DMS79 (cell line): ENCODE measurements at places on chromosomes 2 and 18.
A peak's percentile ranks its signal among the peaks of the same experiment; 100 is the strongest.

GRCh38 chr2:79084495-79085135 lies 3.2 kb downstream of the REG1B start:
- no peak for DNase-seq

DNA sequence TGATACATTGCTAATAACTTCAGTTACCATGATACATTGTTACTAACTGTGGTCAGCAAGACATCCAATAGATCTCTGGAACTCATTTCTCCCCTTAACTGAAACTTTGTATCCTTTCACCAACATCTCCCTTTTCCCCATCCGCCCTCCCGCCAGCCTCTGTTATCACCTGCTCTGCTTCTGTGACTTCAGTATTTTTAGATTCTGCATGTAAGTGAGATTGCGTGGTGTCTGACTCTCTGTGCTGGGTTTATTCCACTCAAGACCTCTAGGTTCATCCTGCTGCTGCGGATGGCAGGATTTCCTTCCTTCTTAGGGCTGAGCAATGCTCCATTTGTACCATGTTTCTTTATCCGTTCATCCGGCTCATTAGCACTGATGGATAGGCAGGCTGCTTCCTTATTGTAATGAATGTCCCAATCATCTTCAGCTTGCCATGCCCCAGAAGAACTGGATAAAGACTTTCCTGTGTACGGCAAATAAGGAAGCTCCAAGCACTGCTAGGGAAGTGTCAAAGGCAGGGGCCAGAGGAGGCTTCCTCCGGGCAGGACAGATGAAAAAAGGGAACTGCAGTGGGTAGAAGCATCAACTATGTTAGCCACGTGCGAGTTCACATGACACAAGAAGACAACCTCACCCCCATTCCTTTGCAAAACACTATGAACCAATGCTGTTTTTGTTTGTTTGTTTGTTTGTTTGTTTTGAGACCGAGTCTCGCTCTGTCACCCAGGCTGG lies 113.4 kb downstream of the EIPR1 start:
- no peak for DNase-seq

DNA sequence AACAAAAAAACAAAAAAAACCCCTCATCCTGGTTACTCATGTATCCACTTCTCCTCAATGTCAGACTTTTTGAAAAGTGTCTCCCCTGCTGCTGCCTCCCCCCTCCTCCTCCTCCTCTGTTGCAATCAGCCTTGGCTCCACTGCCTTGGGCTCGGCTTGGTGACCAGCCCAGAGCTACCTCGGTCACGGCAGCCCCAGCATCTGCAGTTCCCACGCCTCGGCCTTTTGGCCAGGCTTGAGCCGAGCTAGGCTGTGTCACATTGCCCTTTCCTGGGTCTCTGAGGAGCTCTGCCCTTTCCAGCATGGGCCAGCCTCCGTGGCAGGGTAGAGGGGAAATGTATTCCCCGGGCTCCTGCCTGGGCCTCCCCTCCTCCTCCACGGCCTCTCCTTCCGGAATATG lies 22.7 kb upstream of the INHBB start:
- no peak for DNase-seq

GRCh38 chr2:84579661-84580060 lies 63.4 kb downstream of the DNAH6 start:
- no peak for DNase-seq

GRCh38 chr2:160201849-160202539 lies 1.9 kb upstream of the ITGB6 start:
- DNase-seq = no peak

- no peak for DNase-seq
Observed at GRCh38 chr2:208252716-208253492, 2.0 kb downstream of the IDH1 start.

DNA sequence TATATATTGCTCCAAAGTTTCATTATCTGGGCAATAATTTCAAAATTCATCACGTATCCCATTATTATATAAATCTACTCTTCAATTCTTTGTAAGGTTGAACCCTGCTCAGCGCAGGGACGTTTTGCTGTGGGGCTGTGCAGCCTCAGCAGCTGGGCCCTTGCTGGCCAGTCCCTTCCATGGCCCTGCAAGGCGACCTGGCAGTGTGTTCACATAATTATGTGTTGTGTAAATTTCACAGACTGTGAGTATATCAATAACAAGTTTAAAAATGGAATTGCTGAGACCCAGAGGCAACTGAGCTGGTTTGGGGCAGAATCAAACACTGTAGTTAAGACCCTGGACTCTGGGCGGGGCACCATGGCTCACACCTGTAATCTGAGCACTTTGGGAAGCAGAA lies 16.1 kb upstream of the MAL start:
- DNase-seq = no peak

DNA sequence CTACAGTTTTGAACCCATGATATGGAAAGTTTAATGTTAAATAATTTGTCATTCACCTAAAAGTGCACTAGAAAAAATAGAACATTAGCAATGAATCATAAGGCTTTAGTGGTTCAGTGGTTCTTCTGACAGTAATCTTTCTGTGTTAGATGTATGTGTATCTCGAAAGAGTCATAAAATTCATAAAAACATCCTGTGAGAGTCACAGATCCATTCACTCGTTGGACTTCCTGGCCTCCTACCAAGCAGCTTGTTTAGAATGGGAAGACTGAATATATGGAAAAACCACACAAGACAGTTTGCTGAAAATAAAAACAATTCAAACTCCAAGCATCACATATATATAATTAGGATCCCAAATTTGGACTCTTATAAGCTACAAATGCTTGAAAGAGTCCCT lies 34.8 kb downstream of the ADNP2 start:
- DNase-seq = no peak

GRCh38 chr18:9869715-9870430 lies 15.9 kb upstream of the TXNDC2 start:
- no peak for DNase-seq

DNA sequence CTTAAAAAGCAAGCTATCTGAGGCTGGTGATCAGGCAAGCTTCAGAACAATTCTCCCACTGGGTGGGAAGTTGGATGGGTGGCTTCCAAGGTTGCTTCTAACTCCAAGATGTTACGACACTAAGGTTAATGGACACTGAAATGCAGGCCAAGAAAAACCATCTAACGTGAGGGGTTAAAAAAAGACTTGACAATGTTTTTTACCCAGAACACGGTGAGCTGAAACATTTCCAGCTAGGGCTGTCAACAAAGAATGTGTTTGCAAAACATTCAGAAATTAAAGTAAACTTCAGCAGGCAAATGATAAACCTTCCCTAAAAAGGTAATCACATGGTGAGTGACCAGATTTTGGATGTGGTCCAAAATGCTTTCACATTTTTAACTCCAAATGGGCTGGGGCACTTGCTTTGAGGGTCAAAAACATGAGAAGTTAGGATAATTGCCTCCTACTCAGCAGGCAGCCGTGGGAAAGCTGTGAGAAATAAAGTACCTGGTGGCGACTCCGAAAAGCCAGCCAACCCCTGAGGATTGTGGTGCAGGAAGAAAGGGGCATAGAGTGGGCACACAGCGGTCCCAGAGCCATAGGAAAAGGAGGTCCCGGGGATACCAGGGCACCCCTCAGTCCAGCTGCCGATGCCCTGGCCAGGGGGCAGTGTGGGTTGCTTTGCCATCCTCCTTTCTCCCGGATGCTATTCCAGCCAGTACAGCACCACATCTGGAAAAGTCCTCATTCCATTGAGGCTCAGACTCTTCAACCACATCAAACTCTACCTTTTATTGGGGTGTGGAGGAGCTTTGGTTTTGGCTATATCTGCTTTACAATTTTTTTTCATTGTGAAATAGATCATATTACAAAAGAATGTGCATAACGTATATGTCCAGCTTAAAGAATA lies 90.0 kb upstream of the ATL2 start:
- no peak for DNase-seq

DNA sequence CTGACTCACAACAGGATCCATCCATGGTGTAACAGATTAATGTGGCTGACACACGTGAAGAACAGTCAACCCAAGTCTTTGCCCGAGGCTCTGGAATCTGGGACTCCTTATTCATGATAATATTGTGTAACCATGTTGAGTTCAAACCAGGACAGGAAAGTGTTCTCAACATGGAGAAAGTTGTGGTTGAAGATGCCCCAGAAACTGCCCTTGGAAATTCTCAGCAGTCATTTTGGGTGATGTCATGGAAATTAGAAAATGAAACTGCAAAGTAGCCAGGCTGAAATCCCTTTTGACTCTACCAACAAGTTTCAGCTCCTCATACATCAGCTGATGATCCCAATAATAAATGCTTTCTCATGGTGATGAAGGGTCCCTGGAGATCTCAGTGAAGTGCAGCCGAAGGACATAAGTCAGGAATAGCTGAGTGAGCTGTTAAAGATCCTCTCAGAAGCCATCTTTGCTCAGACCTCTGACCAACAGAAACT lies 307.7 kb downstream of the TNS1 start:
- no peak for DNase-seq

DNA sequence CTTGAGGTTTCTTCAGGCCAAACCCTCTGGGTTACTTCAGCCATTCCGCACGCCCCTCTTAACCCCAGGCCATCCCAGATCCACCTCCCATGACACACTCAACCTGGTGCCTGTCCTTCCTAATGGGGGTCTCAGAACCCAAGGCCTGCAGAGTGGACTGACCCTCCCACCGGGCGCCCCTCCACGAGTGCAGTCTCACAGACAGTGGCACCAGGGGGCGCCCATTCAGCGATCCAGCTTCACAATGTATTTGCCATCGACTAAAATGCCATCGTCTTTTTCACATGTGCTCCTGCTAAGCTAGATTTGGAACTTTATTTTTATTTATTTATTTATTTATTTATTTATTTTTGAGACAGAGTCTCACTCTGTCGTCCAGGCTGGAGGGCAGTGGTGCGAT lies 38.5 kb downstream of the INPP5D start:
- no peak for DNase-seq

DNA sequence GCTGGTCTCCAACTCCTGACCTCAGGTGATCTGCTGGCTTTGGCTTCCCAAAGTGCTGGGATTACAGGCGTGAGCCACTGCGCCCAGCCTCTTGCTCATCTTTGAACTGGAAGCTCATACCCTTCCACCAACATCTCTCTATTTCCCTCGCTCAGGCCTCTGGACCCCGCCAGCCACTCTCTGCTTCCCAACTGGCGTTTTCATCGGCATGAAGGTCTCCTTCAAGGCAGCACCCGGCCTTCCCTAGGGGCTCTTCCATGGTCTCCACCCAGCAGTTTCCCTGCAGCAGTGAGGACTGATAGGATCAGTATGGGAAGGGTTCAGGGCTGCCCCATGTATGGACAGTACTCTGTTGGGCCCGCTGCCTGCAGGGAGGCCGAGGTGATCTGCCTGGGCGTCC lies 65.8 kb upstream of the HS6ST1 start:
- DNase-seq = no peak

GRCh38 chr2:20178249-20178607 lies 46.7 kb downstream of the SDC1 start:
- DNase-seq = no peak

- DNase-seq = no peak
Observed at GRCh38 chr18:42644729-42645131, 470.8 kb downstream of the RIT2 start.

DNA sequence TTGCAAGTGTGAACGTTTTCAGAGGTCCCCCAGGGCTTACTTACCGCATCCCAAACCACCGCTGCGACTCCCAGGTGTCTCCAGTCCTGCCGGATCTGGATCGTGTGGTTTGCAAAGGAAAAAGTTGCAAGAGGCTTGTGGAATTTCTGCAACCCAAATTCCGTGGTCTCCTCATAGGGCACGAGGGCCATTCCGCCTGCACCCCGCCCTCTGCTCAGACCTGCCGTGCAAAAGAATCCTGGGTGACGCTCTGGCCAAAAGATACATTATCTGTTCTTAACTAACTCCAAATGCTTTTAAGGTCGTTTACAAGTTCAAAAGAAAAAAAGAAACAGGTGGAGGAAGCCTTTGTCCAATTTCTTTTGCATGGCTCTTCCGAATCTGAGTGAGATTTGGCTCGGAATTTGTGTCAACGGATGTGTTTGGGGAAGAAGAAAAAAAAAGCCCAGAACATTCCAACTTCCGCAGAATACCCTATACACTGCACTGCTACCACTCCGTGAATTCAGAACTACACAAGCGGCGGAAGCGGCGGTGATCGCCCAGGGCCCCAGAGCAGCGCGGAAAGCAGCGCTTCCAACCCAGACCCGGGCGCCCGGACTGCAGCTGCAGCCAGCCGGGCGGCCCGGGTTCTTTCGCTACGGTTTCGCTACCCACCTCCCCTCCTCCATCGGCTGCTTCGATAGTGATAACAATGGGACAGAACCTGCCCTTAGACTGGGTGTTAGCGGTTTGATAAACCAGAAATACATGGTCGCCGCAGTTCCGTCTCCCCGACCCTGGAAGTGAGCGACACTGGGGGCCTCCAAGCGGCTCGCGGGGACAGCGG lies 795 bp downstream of the METTL21A start:
- DNase-seq = no peak

DNA sequence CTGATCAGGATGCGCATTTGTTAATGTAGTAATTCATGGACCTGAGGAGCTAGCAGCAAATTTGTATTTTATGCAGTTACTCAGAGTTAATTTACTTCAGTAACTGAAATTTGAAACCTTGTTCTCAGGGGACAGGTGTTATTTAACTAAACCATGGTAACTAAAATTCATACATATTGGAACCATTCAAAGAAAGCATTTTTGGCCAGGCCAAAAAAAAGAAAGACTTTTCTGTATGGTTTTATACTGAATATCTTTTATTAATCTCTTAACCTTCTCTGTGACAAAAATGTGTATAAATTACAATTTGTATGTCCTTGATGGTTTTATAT lies 4.4 kb upstream of the KLHL23 start:
- DNase-seq = no peak

DNA sequence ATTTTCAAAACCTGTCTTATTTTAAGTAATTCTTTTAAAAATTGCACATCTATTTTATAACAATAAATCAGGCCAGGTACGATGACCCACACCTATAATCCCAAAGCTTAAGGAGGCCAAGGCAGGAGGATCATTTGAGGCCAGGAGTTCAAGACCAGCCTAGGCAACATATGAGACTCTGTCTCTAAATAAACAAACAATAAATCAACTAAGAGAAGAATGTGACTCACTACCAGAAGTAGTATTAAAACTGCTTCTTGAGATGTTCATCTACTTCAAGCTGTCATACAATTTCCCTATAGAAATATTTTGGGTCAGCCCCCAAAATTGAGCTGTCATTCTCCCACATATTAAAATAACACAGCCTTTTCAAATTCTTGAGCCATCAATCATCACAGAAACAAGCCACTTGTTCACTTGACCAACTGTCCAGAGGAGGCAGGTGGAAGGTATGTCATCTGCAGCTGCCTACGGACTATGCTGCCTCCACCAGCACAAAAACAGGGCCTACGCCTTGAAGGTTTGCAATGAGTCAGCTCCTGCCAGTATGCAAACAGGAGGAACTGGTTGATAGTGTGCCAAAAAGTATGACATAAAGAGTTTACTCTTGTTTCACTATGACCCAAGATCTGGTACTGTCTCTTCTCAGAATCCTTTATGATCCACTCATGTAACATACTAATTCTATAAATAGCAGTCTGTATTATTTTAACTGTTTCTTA lies 33.6 kb downstream of the KIDINS220 start:
- DNase-seq = no peak

GRCh38 chr18:49744376-49745008 lies 68.8 kb downstream of the ACAA2 start:
- peak; percentile 34 for DNase-seq

- no peak for DNase-seq
Observed at GRCh38 chr2:219954331-219954730, 326.9 kb downstream of the SLC4A3 start.

- DNase-seq = no peak
Observed at GRCh38 chr2:226888971-226889370, 53.1 kb downstream of the RHBDD1 start.
